ENCODE measurements at places on chromosomes 11 and 22.

- DNase-seq: no peak
Measured at GRCh38 chr22:46815559-46815895, 53.1 kb downstream of the TBC1D22A start.

GRCh38 chr22:50439871-50440331 lies 34.9 kb downstream of the SBF1 start:
- DNase-seq: no peak

DNA sequence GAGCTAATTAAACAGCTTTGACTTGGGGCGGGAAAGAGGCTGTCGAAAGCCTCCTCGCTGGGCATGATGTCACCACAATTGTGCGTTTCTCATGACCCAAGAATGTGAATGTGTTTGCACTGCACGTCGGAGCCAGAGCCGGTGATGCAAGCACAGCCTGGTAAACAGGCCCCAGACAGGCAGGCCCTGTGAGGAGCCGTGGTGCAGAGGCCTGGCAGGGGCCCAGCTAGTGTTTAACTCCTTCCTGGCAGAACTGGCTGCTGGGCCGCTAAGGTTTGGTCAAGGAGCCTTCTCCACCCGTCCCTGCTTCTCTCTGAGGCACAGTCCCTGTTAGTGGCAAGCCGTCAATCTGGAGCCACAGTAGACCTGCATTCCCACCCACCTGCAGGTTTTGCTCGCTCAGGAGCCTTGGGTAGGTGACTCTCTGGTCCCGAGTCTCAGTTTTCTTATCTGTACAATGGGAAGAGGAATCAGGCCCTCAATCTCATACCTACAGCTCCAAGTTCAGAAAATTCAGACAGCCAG lies 25.4 kb upstream of the SMTN start:
- DNase-seq: peak; percentile 60

GRCh38 chr11:108220721-108221336 lies 1.6 kb downstream of the NPAT start:
- no peak for DNase-seq

DNA sequence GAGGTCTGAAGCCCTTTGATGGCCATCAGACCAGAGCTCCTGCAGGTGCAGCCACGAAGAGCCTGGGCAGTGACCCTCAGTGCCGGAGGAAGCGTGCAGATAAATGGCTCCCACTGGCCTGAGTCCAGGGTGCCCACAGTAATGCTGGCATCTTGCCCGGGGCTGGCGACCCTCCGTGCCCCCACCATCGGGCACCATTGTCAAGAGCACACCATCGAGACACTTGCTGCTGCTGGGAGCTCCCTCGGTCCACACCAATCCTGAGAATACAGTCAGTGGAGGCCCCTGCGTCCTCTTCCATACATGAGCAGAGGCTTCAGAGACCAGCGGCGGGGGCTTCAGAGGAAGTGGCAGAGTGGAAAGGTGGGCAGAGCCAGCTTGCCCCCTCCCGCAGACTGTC lies 1448.3 kb downstream of the BRD1 start:
- no peak for DNase-seq

GRCh38 chr11:133271206-133271605 lies 261.1 kb downstream of the OPCML start:
- DNase-seq: no peak
